HL-60 (cell line): ENCODE measurements at places on chromosomes 7 and 10.

DNA sequence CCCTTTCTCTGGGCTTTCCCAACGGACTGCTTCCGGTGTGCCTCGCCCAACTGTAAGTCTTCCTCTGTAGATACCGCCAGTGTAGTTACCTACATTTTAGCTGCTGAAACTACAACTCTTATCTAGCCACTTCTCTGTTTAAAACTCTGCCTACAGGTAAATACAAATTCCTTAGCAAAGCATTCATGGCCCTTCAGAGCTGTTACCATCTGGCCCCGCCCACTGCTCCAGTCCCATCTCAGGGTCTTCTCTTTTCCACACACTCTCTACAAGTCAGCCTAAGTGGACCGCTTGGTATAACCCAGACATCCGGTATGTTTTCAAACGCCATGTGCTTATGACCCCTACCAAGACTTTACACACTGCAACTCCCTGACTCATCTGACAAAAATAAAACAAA lies 41.0 kb upstream of the LAMB4 start:
- DNase-seq: no peak

DNA sequence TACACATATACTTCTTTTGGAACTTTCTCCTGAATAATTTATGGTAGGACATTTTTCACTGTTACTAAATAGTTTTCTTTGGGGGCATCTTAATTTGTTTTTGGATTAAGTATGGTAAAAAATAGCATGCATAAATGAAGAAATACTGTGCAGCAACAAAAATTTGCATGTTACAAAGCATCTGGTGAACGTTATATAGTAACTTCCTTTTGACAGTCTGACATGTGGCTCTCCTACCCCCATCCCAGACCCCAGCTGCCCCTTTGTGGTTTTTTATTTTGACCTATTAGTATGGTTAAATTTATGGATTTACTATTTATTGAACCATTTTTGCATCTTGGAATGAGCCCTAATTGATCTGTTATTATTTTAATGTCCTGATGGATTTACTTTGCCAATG lies 9.9 kb downstream of the TASOR2 start:
- DNase-seq: no peak

DNA sequence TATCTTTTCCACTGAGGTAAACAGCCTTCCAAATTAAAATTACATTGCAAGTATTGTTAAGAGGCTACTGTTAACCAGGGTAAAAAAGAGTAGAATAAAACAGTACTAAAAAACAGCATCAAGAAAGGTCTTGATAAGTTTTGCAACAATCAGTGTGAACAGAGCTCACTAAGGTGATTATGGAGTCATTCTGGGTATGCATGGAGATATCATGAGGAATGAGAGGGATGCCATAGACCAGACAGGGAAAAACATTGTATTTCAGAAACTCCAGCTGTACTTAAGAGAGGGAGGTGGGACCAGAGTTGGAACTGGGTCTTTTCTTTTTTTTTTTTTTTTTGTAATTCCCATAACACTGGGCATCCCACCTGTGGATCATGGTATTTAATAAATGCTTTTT lies 549.6 kb downstream of the INHBA start:
- DNase-seq: no peak

DNA sequence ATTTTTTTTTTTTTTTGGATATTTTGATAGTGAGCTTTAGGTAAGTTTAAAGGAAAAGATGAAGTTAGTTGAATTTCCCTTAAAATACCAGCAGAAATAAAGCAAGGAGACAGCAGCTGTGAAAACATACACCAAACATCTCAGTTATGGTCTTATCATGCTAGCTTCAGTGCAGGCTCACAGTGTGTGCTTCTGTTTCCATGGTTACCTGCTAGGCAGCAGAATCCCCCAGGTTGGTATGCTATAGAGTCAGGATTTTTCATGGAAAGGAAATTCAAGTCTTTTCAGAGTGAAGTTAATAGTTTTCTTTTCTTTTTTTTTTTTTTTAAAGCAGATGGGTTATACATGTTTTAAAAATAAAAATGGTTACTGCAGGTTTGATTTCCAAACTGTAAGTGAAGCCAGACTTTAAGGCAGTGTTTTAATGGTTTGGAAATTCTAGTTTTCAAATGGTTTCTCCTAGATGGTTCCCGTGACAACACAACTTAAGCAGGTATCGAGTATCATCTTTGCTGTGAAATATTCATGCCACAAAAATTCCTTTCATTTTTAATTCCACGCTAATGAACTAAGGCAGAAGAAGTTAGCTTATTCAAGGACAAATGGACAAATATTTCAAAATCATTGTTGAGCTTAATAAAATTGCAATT lies 230.9 kb downstream of the BICC1 start:
- no peak for DNase-seq

DNA sequence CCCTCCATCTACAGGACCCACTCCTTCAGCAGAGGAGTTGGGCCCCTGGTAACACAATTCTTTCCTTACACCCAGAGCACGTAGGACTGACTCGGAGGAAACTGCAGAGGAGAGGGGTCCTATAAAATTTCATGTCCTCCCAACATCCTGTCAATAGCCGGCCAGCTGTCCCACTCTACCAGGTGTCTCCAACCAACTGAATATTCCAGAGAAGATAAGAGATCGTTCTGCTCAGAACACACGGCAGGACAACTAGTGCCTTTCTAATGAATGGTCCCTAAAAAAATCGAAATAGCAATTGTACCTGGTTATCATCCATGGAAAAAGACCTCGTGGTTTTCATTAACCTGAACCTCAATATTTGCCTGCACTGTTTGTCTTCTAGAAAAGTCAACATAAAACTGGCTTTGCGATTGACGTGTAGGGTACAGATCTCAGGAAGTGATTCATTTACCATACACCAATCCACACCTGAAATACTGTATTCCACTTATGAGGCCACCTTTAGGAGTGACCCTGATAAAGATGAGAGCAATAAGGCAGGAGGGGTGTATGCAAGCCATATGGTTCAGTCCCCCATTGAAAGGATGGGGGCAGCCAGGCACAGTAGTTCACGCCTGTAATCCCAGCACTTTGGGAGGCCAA lies 111.7 kb downstream of the PARP12 start:
- DNase-seq: no peak
